SK-N-SH (cell line): ENCODE measurements at places on chromosomes 7 and 10. TPM values are rescaled to one million over a fixed set of nuclear protein-coding genes. Genes with fewer than 3 reads are reported as not detected.

The FKBP9 gene
- polyA plus RNA-seq, result 211 and 219 TPM in 2 replicates

The PDLIM1 gene
- polyA plus RNA-seq, result 74.4 and 97.2 TPM in 2 replicates

The HERC4 gene
- polyA plus RNA-seq, result 16.2 and 24.3 TPM in 2 replicates

The PPP1R17 gene
- polyA plus RNA-seq, result not detected in 2 replicates

The KCNIP2 gene
- polyA plus RNA-seq, result 1.0 and 1.8 TPM in 2 replicates

The SYNPO2L gene
- polyA plus RNA-seq, result 0.05 TPM in 1 of 2 replicates, not detected in the other

The GATA3 gene
- polyA plus RNA-seq, result 5.1 and 14.3 TPM in 2 replicates

The PNLIPRP3 gene
- polyA plus RNA-seq, result not detected in 2 replicates

The OTUD1 gene
- 5.8 and 8.5 TPM in 2 replicates for polyA plus RNA-seq

The THSD7A gene
- polyA plus RNA-seq, result 0.16 and 0.49 TPM in 2 replicates

The ABCC2 gene
- polyA plus RNA-seq, result 0.48 and 0.52 TPM in 2 replicates

The SLC26A5 gene
- not detected in 2 replicates for polyA plus RNA-seq

The CHST3 gene
- 6.0 and 6.1 TPM in 2 replicates for polyA plus RNA-seq

The SPRN gene
- 0.78 and 1.2 TPM in 2 replicates for polyA plus RNA-seq
